Hippocampal formation (tissue), 2 donors: ENCODE measurements at places on chromosomes 3 and 15.

- no peak for DNase-seq
These were observed 52.4 kb downstream of the LHFPL4 start for GRCh38 chr3:9501226-9501625.

DNA sequence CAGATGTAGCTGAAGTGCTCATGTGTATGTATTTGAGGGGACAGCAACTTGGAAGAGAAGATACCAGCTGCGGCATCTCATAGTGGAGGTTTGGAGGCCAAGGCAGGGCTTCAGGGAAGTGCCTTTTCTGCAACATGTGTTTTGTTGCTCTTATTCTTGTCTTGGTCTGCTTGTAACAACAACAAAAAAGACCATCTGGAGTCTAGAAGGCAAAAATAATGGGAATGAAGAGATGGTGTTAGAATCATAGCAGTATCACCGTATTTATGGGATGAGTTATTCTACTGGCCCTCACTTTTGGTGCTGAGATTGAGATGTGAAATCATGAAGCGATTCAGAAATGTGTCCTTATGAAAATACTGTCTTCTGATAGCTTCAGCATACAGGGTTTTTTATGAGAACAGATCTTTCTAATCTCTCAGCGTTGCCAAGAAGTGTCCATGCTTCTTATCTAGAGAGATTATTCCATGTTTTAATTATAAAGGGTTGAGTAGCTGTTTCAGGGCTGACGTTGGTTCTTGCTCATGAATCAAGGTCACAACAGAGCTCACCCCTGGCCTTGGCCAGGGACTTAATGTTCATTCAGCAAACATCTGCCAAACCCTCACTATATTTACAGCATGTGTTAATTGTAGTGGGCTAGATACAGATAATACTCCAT lies 58.0 kb downstream of the ITPR1 start:
- DNase-seq = no peak

DNA sequence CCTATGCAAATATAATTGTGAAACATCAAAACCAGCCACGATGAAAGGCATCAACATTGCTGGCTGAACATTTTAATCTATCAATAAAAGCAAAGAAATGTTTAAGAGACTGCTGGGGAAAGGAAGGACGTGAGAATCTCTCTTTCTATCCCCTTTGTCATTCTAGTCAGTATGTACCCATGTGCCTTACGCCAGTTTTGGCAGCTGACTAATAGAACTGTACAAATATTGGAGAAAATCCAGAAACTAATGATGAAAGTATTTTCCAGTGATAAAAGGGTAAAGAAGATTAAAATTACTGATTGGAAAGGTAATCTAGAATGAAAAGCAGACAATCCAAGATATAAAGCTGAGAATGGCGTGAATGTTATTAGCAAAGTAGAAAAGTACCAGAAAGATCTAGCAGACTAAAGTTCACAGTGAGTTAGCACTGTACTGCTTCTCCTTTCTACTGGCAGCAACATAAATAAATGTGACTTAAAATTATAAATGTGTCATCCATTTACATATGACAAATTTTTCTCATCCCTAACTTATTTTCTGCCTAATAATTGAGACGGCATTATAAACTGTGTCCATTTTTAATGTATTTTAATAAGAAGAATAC lies 401.9 kb upstream of the CNTN4 start:
- no peak for DNase-seq

DNA sequence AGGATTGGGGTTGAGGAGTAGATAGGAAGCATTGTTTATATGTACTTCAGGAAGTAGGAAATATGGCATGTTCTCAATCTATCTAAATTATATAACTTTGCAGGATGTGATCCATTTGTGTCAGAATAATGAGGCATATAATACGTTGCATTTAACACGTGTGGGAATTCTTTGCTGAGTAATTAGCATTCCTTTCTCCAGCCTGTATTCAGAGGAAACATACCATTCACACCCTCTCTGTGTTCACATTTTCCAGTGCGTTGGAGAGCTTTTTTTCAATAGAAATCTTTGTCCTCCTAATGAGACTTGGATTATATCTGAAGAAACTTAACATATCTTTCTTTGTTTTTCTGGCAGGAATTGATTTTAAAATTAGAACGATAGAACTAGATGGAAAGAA lies 33.0 kb upstream of the APH1B start:
- no peak for DNase-seq

DNA sequence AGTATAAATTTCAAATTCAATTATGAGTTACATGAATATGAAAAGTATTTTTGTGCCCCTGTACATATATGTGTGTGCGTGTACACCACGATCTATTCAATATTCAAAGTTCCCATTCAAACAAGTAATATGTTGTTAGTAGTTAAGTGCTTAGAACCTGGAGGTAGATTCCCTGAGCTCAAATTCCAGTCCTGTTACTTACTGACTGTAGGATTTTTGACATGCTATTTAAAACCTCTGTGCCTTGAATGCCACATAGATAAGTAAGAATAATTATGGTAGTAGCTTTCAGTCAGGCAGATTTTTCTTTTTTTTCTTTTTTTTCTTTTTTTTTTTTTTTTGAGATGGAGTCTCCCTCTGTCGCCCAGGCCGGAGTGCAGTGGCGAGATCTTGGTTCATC lies 53.3 kb upstream of the CMSS1 start:
- no peak for DNase-seq

- no peak for DNase-seq
These were observed 187.6 kb upstream of the CNTN6 start for GRCh38 chr3:905217-905616.

- no peak for DNase-seq
These were observed 116.0 kb downstream of the IGF1R start for GRCh38 chr15:98764291-98764690.

GRCh38 chr3:152466784-152467183 lies 198.1 kb downstream of the MBNL1 start:
- DNase-seq = no peak

- DNase-seq = no peak
These were observed 50.9 kb downstream of the ABHD2 start for GRCh38 chr15:89138999-89139612.

GRCh38 chr3:182258538-182259177 lies 534.6 kb upstream of the ATP11B start:
- no peak for DNase-seq

GRCh38 chr15:63719281-63719680 lies 114.5 kb downstream of the HERC1 start:
- DNase-seq = no peak

- no peak for DNase-seq
These were observed 16.7 kb upstream of the TBC1D21 start for GRCh38 chr15:73856458-73857192.

GRCh38 chr15:33055962-33056361 lies 138.6 kb downstream of the FMN1 start:
- DNase-seq = no peak

DNA sequence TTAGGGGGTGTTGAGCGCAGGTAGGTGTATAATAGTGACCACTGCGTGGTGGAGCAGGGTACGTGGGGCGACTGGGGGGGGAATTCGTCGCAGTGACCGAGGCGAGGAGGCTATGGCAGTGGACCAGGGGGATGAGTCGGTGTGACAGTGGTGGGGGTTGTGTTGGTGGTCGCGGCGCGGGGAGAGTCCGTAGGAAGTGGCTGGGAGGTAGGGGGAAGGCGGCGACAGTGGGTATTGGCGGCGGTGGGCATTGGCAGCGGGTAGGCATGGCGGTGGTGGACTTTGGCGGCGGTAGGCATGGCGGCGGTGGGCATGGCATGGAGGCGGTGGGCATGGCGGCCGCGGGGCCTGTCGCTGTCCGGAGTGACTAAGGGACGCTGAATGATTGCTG lies 739 bp downstream of the SNRPN start:
- no peak for DNase-seq

GRCh38 chr15:22903427-22903826 lies 65.0 kb downstream of the NIPA2 start:
- no peak for DNase-seq

DNA sequence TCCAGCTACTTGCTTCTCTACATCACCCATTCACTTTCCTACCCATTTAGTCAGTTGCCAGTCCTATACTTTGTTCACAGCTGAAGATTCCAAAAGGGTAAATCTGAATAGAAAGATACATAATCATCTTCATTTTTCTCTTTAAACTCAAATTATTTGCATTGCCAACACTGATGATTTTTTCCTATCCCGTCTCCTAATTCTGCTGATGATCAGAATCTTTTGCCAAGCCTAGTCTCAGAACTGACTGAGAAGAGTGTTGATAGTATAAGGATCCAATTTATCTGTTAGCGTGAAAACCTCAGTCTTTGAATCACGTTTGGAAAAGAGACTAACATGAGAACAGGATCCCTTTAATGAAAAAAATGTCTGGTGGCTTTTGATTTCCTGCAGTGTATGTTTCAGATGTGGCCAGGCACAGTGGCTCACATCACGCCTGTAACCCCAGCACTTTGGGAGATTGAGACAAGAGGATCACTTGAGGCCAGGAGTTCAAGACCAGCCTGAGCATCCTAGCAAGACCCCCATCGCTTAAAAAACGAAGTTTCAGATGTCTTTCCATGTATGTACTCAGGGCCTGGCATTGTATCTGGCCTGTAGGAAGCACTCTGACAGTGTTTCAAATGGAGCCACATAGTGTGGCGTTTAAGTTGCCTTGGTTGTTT lies 169.4 kb downstream of the KLHL25 start:
- DNase-seq = no peak

GRCh38 chr3:178440043-178440442 lies 96.2 kb upstream of the KCNMB2 start:
- no peak for DNase-seq

- DNase-seq = no peak
These were observed 94.8 kb downstream of the GABRG3 start for GRCh38 chr15:27065785-27066184.
